Mesothelial cell of epicardium (in vitro differentiated cells): ENCODE measurements at places on chromosomes 6 and 20.
A peak's percentile ranks its signal among the peaks of the same experiment; 100 is the strongest.

GRCh38 chr6:3353213-3353903 is 94.6 kb downstream of the PSMG4 start:
- DNase-seq: no peak

- peak; percentile 28 for DNase-seq
Measured at GRCh38 chr6:170083236-170084051, 207.4 kb downstream of the DLL1 start.

- DNase-seq: no peak
Measured at GRCh38 chr20:24753130-24753529, 195.9 kb upstream of the CST7 start.

GRCh38 chr20:48745330-48745729 is 82.5 kb downstream of the PREX1 start:
- DNase-seq: no peak

DNA sequence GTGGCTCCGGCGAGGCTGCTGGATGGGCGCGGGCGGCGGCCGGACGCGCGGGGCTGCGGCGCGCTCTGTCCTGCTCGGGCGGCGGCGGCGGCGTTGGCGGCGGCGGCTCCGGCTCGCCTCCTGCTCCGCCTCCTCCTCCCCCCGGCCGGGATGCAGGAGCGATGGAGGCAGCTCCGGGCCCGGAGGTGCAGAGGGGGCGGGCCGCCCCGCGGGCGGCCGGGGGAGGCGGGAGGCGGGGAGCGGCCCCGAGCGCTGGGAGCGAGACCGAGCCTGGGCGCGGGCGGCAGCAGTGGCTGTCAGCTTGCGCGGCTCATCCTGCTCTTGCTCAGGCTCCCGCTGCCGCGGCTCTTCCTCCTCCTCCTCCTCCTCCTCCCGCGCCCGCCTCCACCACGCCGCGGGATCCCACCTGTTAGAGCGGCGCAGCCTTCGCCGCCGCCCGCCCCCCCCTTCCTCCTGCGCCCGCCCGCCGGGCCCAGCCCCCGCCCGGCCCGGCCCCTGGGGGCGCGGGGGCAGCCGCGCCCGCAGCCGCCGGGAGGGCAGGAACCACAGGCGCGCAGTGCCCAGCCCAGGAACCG is at the start of gene NOL4L:
TSS of gene NOL4L (minus strand) at position 323 of the 575 bp plus-strand sequence. CDS start 443 bp downstream, outside the sequence.
- DNase-seq: peak; percentile 53

GRCh38 chr20:10261702-10262101 is 43.1 kb downstream of the SNAP25 start:
- no peak for DNase-seq
